ENCODE measurements at places on chromosomes 13 and 19.
A peak's percentile ranks its signal among the peaks of the same experiment; 100 is the strongest.

DNA sequence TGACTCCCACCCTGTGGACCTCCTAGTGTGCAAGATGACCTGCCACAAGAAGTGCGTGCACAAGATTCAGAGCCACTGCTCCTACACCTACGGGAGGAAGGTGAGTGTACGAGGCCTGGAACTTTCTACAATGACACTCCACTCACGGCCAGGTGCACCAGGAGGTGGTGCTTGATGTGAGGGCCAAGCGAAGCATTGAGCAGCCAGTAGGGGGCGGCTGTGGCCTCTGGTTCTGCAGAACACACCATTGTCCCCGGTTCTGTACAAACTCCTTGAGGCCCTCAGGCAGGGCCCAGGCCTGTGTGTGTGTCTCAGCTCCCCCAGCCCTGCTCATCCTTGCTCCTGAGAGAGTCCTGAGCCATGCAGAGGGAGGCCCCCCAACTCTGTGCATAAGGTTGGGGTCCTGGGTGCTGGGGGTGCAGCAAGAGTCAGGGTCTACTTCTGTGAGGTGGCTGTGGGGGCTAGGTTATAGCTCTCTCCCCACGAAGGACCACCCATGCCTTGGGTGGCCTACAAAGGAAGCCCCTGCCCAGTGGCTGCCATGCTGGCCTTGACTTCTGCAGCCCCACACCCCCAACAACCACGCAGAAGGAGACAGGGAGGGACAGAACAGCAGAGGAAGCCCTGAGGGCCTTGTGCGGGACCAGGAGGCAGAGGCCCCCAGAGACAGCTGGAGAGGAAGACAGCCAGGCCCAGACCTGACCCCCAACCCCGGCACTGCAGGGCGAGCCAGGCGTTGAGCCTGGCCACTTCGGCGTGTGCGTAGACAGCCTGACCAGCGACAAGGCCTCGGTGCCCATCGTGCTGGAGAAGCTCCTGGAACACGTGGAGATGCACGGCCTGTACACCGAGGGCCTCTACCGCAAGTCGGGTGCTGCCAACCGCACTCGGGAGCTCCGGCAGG, 9.7 kb upstream of the USE1 start:
- DNase-seq = peak; percentile 52

DNA sequence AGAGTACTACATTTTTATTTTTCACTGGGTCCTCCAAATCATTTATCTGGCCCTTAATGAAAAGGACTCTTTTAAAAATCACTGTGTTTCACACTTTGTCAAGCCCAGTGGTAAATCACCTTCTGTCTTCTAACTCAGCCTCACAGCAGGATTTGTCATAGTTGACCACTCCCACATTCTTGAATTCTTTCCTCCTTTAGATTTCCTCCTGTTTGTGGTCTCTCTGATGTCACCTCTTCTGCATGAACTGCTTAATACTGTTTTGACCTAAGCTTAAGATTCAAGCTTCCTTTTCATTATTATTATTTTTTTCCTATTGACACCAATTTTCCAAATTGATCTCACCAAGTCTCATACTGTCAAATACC, 899.8 kb upstream of the MIR17HG start:
- peak; percentile 52 for DNase-seq

- DNase-seq = peak; percentile 92
Observed at GRCh38 chr19:47176627-47177090, 46.0 kb downstream of the SAE1 start.

DNA sequence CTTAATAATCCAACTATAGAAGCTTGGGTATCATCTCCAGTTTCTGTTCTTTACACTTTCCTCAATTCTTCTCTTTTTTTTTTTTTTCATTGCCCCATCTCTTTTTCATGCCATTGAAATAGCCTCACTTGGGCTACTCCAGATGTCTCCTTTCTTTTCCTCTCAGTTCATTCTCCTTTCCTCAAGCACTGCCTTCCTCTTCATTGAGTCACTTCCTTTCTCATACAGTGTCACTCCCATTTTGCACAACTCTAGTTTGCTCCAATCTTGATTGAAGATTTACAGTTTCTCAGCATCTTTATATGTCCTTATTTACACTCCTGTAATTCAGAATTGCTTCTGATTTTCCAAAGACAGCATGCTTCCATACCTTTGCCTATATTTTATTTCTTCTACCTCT, 61.3 kb downstream of the IPO5 start:
- peak; percentile 93 for DNase-seq

GRCh38 chr19:45815481-45816216, 541 bp upstream of the RSPH6A start:
- peak; percentile 25 for DNase-seq

DNA sequence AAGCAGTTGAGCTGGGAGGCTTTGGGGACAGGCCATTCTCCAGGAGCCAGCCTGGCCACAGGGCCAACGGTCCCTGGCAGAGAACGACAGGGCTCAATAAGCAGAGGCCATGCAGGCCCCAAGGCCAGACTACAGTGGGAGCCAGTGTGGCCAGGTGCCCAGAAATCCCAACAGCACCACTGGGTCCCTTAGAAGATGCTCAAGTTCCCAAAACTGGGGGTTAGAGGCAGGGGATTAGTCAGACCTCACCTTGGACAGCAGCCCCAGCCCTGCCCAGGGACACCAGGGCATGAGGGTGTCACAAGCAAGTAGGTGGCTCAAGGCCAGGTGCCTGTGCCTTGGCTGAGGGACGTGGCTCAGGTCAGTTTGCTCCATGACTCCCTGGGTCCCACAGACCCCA, 12.8 kb downstream of the SCGB2B2 start:
- DNase-seq = no peak

GRCh38 chr13:110525328-110526319, 35.9 kb downstream of the RAB20 start:
- DNase-seq = no peak

GRCh38 chr13:41457589-41458186, 338 bp downstream of the RGCC start:
- no peak for DNase-seq

GRCh38 chr19:58338336-58338735, 11.5 kb downstream of the ZSCAN22 start:
- no peak for DNase-seq

DNA sequence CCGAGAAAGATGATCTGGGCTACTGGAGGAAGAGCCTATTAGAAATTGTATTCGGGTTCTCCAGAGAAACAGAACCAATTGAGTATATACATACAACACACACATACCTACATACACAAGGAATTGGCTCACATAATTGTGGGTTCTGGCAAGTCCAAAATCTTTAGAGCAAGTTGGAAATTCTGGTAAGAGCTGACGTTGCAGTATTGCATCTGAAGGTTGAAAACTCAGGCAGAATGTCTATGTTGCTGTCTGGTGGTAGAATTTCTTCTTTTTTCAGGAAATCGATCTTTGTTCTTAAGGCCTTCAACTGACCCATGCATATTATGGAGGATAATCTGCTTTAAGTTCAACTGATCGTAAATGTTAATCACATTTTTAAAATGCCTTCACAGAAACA, 15.5 kb upstream of the OLFM4 start:
- DNase-seq = no peak

GRCh38 chr13:113959198-113959597, 14.7 kb downstream of the C13orf46 start:
- DNase-seq = no peak

- peak; percentile 66 for DNase-seq
Observed at GRCh38 chr19:13597640-13598039, 91.4 kb upstream of the CACNA1A start.

GRCh38 chr19:38055010-38055409, 148.0 kb downstream of the SIPA1L3 start:
- no peak for DNase-seq
